Brain pericyte (primary cell): ENCODE measurements at places on chromosomes 5 and 9.

DNA sequence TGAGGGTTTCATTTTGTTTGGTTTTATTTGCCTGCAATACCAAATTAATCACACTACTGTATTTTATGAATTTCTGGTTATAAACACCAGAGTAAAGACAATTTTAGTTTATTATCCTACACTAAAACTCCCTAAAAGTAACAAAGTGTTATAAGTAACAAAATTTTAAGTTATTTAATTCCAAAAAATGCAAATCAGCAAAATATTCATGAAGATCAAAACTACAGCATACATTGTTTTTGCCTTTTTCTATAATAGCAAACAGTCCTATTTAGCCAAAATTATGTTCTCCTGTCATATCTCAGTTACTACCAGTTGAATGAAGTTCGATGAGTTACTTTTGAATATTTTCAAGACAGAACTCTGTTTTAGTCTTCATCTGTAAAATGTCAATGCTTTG lies 132.7 kb upstream of the CYLC2 start:
- DNase-seq = no peak

- DNase-seq = no peak
Observed at GRCh38 chr5:18507114-18507513, 872.9 kb downstream of the TAF11L14 start.

GRCh38 chr9:94472806-94473360 lies 82.0 kb upstream of the PCAT7 start:
- DNase-seq = no peak

- DNase-seq = no peak
Observed at GRCh38 chr9:100368672-100369071, 15.9 kb upstream of the TEX10 start.

DNA sequence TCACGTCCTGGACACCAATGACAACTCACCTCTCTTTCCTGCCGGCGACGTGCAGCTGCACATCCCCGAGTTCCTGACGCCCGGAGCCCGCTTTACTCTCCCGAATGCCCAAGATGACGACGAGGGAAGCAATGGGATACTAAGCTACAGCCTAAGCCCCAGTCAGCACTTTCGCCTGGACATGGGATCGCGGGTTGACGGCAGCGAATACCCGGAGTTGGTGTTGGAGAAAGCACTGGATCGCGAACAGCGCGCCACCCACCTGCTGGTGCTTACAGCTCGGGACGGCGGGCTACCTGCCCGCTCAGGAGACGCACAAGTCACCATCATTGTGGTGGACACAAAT lies 1.1 kb downstream of the PCDHAC1 start:
- no peak for DNase-seq

GRCh38 chr9:111272581-111272980 lies 57.4 kb downstream of the OR2K2 start:
- no peak for DNase-seq

DNA sequence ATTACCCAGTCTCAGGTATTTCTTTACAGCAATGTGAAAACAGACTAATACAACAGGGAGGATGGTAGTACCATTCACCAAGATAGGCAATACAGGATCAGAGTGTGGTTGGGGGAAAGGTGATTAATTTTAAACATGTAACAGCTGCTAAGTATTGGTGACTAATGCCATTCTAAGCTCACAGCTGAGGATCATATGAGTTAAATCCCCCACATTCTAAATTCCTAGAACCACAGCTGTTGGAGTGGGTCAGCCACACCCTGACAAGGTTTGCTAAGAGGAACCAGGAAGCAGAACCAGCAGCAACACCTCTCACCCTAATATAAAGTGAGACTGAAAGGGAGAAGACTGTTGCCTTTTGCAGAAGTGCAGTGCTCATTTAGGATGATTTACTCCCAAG lies 24.8 kb downstream of the HSPB3 start:
- DNase-seq = no peak

DNA sequence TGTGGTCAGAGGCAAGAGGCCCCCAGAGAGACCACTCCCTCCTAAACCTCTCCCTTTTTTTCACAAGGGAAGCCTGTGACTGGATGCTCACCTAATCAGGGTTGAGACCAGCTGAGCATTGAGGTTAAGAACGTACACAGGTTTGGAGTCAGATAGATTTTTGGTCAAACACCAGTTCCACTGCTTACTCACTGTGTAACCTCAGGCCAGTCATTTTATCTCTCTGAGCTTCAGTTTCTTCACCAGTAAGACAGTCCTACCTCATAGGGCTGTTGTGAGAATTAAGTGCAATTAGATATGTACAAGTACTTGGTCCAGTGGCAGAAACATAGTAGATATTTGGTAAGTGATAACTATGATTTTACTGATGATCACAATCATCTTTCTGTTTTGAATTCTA lies 256.8 kb downstream of the CDK5RAP2 start:
- no peak for DNase-seq

DNA sequence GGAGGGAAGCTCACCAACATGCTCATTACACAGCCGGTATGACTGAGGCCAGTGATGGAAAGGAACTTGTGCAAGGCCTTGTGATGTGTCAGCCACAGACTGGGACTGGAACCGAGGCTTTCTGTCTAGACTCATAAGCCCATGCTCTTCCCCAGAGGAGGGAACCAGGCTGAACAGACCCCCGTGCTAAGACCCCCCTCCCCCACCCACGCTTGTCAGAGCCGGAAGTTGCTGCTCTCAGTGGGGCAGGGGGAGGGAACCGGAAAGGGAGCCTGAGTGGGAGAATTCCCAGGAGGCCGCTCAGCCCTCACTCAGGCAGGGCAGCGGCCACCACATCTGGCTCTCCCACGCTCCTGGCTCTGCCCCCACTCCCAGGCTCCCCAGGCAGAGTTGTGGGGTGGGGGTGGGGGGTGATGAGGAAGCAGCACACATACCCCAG lies 4.1 kb upstream of the PDGFRB start:
- DNase-seq = no peak

DNA sequence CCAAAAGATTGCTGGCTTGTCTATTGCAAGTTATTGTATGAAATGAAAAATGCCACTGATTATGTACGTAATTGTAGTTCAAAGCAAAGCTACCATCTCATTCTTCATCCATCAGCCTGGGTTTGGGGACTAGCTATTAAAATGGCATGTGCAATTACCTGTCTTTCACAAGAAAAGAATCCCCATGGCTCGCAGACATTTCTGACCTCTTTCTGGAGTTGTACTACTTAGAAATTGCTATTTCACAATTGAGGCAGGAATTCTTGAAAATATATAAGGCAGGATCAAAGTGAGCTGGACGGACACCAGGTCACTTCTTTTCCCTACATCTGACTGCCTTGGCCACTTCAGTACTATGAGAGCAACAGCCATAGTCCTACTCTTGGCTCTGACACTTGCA lies at the start of gene SPINK9:
Gene SPINK9 (plus strand): TSS at position 301 of the 400 bp plus-strand sequence. CDS start 55 bp downstream, at position 356.
- no peak for DNase-seq

DNA sequence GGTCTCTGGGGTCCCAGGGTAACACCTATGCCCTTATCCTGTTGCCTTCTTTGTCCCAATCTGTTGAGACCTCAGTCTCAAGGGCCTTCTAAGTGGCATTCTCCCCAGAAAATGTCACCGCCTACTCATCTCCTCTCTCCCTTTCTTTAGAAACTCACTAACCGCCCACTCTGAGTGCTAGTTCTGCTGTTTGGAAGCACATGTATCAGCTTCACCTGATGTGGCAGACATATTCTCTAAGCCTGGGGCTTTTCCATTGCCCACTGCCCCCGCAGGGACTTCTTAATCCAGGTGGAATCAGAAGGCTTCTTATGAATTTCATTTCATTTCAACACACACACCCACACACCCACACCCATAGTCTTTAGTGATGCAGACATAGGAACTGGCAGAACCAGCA lies 165.1 kb downstream of the ASTN2 start:
- DNase-seq = no peak

DNA sequence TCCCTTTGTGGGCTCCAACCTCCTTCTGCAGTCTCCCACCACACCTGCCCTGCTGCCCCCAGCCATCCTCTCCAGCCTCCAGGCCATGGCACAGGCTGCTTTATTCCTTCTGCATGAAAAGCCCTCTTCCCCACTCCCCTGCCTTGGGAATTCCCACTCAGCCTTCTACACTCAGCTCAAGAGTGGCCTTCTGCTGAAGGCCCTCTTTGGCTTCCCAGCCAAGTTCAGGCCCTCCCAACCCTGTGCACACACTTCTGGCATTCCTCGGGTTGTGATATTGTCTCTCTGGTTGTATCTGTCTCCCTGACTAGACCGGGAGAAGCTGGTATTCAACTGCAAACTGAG lies 5.7 kb downstream of the SHB start:
- DNase-seq = no peak

GRCh38 chr9:15081021-15081753 lies 171.0 kb upstream of the FREM1 start:
- no peak for DNase-seq

- DNase-seq = no peak
Observed at GRCh38 chr9:5113994-5114748, 71.3 kb downstream of the INSL6 start.

- no peak for DNase-seq
Observed at GRCh38 chr5:101102506-101102905, 199.4 kb upstream of the ST8SIA4 start.

DNA sequence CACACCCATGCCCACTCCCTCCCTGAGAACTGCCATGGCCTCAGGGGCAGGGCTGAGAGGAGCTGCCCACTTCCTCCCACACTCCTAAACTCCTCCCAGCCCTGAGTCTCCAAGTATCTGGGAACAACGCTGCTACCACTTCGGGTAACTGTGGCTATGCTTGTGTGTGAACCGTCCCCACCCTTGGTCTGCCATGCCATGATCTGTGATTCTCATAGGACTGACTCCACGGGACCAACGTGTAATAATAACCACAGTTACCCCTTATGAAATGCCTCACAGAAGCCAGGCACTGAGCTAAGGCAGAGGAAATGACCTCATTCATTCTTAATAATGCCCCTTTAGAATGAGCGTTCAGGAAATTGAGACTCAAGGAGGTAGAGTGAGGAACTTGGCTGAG lies 103.9 kb upstream of the SMIM23 start:
- no peak for DNase-seq

DNA sequence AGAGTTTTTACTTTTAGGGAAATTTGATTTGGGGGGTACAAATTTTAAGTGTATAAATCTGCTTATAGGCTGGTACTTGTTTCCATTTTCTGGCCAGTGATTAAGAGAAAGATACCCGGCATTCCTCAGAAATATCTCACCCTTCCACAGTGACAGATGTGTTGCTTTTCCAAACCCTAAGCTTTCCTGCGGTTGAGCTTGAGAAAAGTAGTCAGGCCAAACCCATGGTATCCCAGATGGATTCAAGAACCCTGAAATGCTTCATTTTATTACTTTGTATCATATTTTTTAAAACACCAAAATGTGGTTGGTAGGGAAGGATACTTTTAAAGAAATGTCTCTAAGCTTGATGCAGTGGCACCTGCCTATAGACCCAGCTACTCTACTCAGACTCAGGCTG lies 23.5 kb downstream of the SPTAN1 start:
- DNase-seq = no peak

DNA sequence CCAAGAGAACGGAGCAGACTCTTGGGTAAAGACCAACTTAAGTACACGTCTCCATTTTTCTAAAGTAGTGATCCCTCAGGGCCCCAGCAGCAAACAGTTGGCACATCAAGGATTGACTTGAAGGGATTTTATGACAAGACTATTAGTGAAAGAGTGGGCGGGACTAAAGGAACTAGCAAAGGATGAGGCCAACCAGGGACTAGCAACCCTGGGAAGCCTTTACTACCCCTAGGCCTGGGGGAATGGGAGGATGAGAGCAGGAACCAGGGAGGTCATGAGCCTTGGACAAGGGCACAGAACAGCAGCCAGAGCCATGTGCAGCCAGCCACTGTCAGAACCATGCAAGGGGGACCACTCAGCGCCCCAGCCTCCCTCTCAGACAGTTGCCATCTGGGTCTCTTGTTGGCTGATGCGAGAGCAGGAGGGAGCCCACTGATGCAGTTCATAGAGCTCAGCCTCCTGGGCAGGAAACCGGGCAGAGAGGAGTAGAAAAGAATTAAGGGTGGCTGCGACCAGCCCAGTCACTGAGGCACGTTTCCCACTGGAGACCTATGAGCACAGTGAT lies 28.1 kb downstream of the TGFBI start:
- no peak for DNase-seq

DNA sequence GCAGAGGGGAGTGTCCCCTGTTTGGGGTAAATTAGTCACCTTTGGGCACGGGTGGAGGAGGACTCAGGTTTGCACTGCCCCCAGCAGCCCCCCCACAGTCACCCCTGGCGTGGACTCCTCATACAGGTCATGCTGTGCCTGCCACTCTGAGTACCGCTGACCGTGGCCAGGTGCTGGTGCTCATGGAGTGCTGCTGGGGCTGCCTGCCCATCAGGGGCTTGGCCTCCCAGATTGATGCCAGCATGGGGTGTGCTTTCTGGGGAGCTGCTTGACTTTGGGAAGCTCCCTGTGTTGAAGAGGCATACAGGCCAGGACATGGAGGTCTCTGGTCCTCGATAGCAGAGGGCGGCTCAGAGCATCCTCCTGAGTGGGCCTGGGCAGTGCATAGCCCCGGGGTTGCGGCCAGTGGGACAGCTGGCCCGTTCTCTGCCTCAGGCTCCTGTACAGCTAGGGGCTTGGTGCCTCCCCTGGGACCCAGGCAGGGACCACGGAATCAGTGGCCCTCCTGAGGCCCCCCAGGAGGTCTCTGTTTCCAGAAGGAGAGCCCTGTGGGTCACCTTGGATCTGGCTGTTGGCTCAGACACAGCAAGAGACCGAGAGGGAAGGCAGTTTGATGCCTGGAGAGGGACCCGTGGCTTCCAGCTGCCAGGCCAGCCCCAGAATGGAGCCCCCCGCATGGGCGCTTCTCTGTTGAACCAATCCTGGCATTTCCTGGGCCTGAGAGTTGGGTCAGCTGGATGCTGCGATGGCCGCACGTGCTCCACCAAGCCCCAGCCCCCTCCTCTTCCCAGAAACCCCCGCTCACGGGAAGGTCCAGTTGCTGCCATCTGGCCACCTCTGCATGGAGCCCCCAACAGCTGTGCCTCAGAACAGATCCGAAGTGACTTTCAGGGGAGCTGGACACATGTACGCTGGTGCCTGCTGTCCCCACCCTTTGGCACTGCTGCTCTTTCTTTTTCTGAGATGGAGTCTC lies 6.1 kb upstream of the AJM1 start:
- DNase-seq = no peak

GRCh38 chr9:34456151-34456550 lies 2.2 kb downstream of the FAM219A start:
- DNase-seq = no peak

- DNase-seq = no peak
Observed at GRCh38 chr5:34486160-34486848, 169.8 kb upstream of the RAI14 start.

DNA sequence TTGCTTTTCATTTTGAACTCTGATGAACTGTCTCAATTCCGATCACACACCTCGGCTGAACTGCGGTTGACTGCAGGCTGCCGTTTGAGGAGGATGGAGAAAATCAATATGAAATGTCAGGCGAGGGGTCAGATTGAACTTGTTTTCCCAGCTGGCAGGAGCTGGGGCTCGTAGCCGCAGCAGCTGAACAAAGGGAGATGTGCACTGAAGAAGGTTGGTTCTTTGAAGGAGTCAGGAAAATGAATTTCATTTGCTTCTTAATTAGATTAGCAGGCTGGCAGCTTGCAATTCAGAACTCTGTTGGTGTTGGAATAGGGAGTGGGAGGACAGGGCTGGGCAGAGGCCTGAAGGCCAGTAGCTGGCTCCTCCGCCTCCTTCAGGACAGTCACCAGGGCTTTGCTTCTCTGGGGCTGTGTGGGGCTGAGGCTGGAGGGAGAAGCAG lies 117.4 kb upstream of the GPR151 start:
- DNase-seq = no peak

GRCh38 chr9:35476596-35476995 lies 13.3 kb upstream of the RUSC2 start:
- no peak for DNase-seq

- no peak for DNase-seq
Observed at GRCh38 chr9:25415718-25416117, 262.5 kb downstream of the TUSC1 start.
